ELF-1 (cell line): ENCODE measurements at places on chromosomes 7 and 10.

GRCh38 chr7:23462846-23463245, 7.4 kb downstream of the IGF2BP3 start:
- no peak for DNase-seq

DNA sequence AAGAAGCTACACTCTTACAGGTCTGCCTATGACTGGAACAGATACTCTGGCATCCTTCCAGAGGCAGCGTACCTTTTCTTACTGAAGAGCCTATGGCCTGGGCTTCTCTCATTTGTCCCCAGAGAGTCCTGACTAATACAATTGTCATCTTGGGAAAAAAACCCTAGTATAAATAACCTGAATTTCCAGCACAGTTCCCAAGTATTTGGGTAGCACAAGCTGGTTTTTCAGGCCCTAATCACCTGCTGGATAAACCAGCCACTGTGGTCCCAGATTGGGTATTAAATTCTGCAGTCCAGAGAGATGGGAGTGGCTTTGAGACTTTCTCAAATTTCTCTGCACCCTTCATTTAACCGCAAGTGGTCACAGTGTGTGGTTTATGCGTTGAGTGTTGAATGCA, 186.8 kb upstream of the NEBL start:
- DNase-seq, result no peak

DNA sequence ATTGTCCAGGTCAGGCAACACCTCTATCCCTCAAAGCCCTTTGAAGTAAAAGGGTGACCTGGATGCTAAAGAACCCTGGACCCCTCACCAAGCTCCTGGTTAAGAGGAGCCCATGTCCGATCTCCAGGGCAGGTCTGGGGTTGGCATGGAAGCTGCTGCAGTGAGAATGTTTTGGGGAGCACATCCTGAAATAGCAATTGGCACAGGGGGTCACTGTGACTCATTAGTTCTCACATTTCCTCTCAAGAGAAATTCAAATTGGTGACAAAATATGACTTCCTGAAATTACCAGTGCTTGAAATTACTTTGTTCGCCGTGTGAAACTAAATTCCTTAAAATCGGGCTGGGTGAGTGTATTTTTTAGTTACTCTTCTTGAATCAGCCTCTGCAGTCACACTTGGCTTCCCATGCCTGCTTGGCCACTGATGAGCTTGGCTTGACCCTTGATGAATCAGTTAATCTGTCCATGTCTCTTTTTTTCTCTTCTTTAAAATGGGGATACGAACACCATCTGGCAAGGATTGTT, 18.8 kb upstream of the ARHGAP22 start:
- no peak for DNase-seq

- DNase-seq, result no peak
These were observed 398.2 kb downstream of the DNAJB6 start for GRCh38 chr7:157734676-157735640.

- peak; percentile 26 for DNase-seq
These were observed 68.0 kb downstream of the GBF1 start for GRCh38 chr10:102313221-102313896.

DNA sequence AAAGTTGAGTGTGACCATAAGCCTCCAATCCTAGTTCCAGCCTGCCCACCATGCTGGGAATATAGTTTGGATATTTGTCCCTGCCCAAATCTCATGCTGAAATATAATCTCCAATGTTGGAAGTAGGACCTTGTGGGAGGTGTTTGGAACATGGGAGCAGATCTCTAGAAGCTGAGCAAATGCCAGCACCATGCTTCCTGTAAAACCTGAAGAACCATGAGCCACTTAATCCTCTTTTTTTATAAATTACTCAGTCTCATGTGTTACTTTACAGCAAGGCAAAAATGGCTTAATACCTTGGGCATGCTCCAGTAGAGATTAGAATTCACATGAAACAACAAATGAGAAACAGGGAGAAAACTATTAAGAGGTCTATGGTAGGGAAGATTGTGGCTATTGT, 27.2 kb downstream of the STEAP1 start:
- DNase-seq, result no peak

DNA sequence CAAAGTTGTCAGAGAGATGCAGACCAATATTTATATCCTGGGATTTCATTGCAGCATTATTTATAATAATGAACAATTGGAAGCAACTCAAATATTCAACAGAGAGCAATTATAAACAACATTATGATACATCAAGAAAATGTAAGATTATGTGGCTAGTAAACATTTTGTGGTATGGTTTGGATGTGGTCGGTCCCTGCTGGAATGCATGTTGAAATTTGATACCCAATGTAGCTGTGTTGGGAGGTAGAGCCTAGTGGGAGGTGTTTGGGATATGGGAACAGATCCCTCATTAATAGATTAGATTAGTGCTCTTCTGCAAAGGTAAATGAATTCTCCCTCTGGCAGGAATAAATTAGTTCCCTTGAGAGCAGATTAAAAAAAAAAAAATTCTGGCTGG, 350.9 kb downstream of the ANKRD30A start:
- no peak for DNase-seq

GRCh38 chr10:28691187-28691694, 13.9 kb downstream of the BAMBI start:
- DNase-seq, result no peak

- DNase-seq, result no peak
These were observed 473 bp upstream of the GPER1 start for GRCh38 chr7:1087465-1087814.

GRCh38 chr7:32219416-32219815, 149.2 kb upstream of the PDE1C start:
- no peak for DNase-seq

GRCh38 chr10:105992928-105993327, 1171.6 kb downstream of the SORCS1 start:
- no peak for DNase-seq

DNA sequence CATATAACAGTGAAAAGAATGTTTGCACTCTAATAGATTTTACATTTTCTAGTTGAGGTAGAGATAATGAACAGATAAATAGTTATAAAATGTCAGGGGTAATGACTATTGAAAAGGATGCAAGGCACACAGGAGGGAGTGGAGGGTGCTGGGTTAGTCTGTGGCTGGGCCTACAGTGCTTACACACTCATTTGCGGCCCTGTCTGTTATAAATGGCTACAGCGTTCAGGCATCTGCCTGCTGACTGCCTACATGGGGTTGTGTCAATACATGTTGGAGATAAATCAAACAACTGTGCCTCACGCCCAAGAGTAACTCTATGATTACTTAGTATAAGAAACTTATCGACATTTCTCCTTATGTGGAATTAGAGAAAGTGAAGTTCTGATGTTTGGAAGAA, 313.3 kb downstream of the ACTR3B start:
- DNase-seq, result no peak

DNA sequence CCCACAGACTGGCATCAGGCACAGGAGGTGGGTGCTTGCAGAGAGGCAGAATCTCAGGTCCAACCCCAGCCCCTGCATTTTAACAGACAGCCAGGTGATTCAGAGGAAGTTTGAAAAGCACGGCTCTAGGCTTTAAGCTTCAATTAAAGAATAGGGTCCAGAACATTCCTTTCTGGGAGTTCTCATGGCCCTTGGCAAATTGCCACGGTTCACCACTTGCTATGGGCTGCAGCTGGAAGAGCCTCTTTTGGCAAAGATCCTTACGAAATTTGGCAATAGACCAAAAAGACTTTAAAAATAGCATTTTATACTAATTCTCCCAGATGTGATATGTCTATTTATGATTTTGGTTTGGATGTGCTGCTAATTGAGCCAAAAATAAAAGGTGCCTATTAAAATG, 148.1 kb downstream of the ITGA8 start:
- no peak for DNase-seq

- DNase-seq, result peak; percentile 76
These were observed 98.9 kb downstream of the NEURL1 start for GRCh38 chr10:103592186-103593021.

GRCh38 chr7:42945821-42946626, 13.8 kb downstream of the MRPL32 start:
- peak; percentile 15 for DNase-seq

DNA sequence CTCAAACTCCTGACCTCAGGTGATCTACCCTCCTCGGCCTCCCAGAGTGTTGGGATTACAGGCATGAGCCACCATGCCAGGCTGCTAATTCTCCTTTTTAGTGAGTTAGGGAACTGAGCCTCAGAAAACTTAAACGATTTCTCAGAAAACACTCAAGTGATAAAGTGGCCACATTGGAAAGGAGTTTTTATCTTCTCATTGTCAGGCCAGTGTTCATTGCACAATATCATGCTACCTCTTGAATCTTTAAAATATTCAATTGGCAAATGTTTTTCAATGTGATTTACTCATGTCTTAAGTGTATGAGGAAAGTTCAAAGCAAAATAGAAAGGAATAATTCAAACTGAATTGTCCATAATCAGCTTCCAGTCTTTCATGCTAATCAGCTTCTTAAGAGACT, 80.7 kb downstream of the ITGB8 start:
- no peak for DNase-seq

DNA sequence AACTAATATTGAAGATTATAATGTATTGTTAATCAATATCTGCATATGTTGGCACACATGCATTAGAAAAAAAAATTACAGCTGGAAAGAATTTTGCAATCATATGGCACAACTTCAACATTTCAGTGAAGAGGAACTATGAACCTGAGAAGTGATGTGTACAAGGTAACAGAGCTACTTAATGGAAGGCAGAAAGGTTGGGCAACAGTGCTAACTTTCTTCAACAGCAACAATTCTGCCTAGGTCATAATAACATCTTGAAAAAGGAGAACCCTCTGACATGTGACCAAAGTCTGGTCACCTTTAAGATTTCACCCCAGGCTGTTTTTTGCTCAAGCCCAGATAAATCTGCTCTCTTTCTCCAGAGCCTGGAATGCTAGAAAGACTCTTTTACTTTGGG, 47.9 kb upstream of the SKAP2 start:
- DNase-seq, result no peak

GRCh38 chr10:112698818-112699164, 251.3 kb upstream of the TCF7L2 start:
- no peak for DNase-seq

DNA sequence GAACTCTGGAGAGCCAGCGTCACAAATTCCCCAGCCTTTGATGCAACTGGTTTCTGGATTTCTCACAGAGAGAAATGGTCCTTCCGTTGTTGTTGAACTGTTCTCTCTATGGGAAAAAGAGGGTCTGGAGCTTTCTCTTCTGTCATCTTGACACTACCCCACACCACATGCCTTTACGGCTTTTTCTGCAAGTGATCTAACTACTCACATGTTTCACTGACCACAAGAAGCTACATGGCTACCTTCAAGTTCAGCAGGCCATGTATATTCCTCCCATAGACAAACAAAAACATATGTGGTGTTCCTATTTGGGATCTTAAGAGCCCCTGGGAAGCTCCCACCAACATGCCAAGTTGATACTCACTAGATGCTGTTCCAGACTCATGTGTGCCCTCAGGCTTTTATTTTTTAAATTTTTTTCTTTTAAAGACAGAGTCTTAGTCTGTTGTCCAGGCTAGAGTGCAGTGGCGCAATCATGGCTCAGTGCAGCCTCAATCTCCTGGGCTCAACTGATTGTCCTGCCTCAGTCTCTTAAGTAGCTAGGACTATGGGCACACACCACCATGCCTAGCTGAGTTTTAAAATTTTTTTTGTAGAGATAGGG, 72.0 kb downstream of the RNF216 start:
- no peak for DNase-seq

- DNase-seq, result no peak
These were observed 24.9 kb downstream of the INSIG1 start for GRCh38 chr7:155322530-155322929.

DNA sequence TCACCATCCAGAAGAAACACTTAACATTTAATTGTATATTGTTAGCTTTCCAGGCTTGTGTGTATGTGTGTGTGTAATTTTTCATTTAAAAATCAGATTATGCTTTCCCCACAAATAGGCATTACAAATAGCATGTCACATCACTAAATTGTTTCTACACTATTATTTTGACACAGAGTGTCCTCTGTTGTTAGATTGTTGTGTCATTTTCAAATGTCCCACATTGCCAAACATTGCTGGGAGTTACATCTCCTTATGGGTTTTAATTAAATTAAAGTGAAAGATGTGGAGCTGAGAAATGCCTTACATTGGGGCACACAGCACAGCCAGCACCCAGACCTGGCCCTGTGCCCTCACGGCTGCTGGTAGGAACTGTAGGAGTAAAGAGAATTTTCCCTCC, 295.6 kb downstream of the ZEB1 start:
- DNase-seq, result no peak

- no peak for DNase-seq
These were observed 14.8 kb upstream of the CHST12 start for GRCh38 chr7:2388637-2388954.

- DNase-seq, result no peak
These were observed 79.5 kb upstream of the FAM20C start for GRCh38 chr7:112881-113280.

DNA sequence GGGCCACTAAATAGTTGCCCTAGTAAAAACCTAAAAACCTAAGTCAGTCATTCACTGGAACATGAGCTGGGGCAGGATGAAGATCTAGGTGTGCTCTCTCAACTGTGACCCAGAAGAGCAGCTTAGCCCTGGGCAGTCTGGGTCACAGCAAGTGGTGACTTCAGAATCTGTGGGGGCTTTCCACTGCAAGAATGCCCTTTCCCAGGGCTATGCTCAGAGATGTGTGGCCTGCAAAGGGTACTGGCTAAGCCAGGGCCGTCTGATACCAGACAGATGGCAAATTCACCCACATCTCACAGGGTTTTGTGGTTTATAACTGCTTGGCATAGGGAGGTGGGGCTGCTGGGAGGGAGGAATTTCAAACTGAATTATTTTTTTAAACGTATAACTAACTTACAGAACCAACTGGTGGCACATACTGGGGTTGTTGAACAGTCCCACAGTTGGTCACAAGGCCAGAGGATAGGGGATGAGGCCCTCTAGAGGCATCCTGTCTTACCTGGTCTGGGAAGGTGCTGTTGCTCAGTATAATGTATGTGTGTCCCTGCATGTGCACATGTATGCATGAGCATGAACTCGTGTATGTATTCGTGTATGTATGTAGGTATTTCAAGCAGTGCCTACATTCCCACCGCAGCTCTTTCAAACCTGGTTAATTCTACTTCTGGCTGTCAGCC, 63.2 kb downstream of the PRPF18 start:
- DNase-seq, result no peak

GRCh38 chr7:112546723-112547513, 66.1 kb downstream of the LSMEM1 start:
- peak; percentile 48 for DNase-seq

- DNase-seq, result no peak
These were observed 998.7 kb downstream of the LRMDA start for GRCh38 chr10:76430061-76430645.

GRCh38 chr10:36794981-36795380, 330.4 kb upstream of the ANKRD30A start:
- no peak for DNase-seq

- no peak for DNase-seq
These were observed 98.0 kb upstream of the ELMO1 start for GRCh38 chr7:37546677-37547076.

- DNase-seq, result no peak
These were observed 85.7 kb upstream of the GLCCI1 start for GRCh38 chr7:7882888-7883287.
